ENCODE measurements at places on chromosomes 4 and X. TPM values are rescaled to one million over a fixed set of nuclear protein-coding genes. Genes with fewer than 3 reads are reported as not detected.

GRCh38 chrX:95733426-95733825 is 951.2 kb upstream of the DIAPH2 start:
- no peak overlapping the region for H3K4me3 ChIP-seq
- H3K27me3 ChIP-seq = no peaks in the 10 kb centered on the region
- H3K27ac ChIP-seq = no peak overlapping the region

- H3K4me3 ChIP-seq = no peak overlapping the region
- peaks cover 3% of the 10 kb centered on the region for H3K27me3 ChIP-seq
- no peaks in the 10 kb centered on the region for H3K36me3 ChIP-seq
- no peak overlapping the region for H3K27ac ChIP-seq
- no peak for DNase-seq
- no peaks in the 10 kb centered on the region for H3K4me1 ChIP-seq
Measured at GRCh38 chr4:52071791-52072546, 20.9 kb downstream of the SPATA18 start.

DNA sequence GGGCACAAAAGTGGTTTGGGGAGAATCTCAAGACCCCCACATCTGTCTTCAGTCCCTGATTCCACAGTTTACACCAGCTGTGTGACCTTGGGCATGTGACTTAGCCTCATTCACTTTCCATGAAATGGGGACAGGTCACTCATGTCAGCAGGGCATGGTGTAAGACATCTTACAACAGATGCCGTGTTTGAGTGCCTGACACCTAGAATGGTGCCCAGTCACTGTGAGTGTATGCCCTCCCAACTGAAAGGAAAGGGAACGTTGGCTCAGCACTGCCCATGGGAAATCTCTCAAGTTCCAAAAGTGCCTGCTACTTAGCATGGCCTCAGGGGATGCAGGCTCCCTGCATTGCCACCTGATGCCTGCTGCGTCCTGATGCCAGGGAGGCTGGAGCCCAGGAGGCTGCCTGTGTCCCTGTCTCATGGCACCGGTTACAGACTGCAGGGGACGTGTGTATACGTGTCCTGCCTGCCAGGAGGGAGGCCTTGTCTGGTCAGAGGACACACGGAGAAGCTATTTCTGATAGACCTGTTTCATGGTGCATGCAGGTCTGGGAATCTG is 32.2 kb downstream of the RNF4 start:
- DNase-seq = no peak
- peaks cover 31% of the 10 kb centered on the region for H3K36me3 ChIP-seq
- H3K27ac ChIP-seq = no peak overlapping the region
- H3K27me3 ChIP-seq = no peaks in the 10 kb centered on the region
- H3K4me3 ChIP-seq = no peak overlapping the region

- no peaks in the 10 kb centered on the region for H3K27me3 ChIP-seq
- peak within 1 kb of the TSS; percentile 90 for H3K4me3 ChIP-seq
- no peaks in the 10 kb centered on the region for H3K36me3 ChIP-seq
- peak; percentile 90 for DNase-seq
- H3K27ac ChIP-seq = peak within 1 kb of the TSS; percentile 90
Measured at GRCh38 chrX:15854712-15855567, at the start of gene AP1S2. Gene AP1S2, minus strand, starts transcription at chrX:15854813. Its CDS starts 2,289 bp downstream, at chrX:15852524.

DNA sequence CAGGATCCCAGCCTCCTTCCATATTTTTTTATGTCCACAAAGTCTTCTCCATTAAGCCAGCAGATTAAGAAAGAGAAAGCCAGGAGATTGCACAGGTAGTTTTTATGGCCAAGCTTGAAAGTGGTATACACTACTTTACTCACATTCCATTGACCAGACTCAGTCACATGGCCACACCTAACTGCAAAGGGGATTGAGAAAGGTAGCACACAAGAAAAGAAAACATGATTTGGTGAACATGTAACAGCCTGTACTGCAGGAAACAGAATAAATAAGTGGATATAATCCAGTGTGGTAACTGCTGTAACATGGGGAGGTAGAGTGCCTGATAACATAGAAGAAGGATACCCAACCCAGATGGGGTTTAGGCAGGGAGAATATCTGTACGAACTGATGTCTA is 43.9 kb downstream of the HOPX start:
- no peaks in the 10 kb centered on the region for H3K4me1 ChIP-seq
- no peak for DNase-seq
- no peak overlapping the region for H3K27ac ChIP-seq

- H3K27ac ChIP-seq = no peak overlapping the region
- no peaks in the 10 kb centered on the region for H3K4me1 ChIP-seq
- no peak overlapping the region for H3K4me3 ChIP-seq
Measured at GRCh38 chrX:103878466-103879122, 46.5 kb upstream of the RAB9B start.

DNA sequence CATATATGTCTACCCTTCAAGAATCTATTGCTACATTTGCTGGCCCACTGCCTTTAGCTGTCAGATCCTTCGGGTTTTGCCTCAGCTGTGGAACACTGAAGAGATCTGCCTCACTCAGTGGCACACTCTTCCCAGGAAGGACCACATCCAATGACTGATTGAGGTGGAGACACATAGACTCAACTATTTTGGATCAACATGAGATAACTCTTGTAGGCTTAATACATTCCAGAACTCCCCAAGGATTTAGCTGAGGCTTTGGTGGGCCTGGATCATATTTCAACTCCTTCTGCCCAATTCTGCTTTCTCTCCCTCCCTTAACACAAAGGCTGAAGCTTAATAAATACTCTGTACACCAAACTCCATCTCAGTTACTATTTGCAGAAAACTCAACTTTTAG is 100.5 kb downstream of the CORIN start:
- H3K4me3 ChIP-seq = no peak overlapping the region
- no peak for DNase-seq
- no peak overlapping the region for H3K27ac ChIP-seq

DNA sequence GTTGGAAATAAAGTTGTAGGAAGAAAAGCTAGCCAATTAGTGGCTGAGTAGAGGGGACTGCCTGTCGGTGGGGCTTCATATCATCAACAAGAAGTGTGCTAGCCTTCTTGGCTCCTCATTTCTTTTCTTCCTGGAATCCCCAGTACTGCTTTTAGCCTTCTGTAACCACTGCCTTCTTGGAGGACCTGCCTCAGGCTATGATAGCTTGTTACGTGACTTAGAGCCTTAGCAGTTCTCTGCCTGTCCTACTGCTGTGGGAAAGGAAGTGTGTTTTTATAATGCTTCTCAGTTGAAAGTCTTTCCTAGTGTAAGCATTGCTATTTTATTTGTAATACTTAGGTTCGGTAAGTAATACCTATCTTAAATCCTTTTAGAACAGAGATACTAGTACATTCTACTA is 61.9 kb downstream of the LARP1B start:
- H3K36me3 ChIP-seq = peaks cover 3% of the 10 kb centered on the region
- no peak overlapping the region for H3K27ac ChIP-seq
- no peaks in the 10 kb centered on the region for H3K4me1 ChIP-seq

GRCh38 chr4:168724243-168724642 is 227.4 kb downstream of the PALLD start:
- no peak overlapping the region for H3K27ac ChIP-seq
- no peaks in the 10 kb centered on the region for H3K36me3 ChIP-seq
- no peak overlapping the region for H3K4me3 ChIP-seq

- DNase-seq = no peak
- H3K27me3 ChIP-seq = no peaks in the 10 kb centered on the region
- H3K4me1 ChIP-seq = no peaks in the 10 kb centered on the region
Measured at GRCh38 chrX:24357106-24357505, 3.3 kb upstream of the SUPT20HL1 start.

DNA sequence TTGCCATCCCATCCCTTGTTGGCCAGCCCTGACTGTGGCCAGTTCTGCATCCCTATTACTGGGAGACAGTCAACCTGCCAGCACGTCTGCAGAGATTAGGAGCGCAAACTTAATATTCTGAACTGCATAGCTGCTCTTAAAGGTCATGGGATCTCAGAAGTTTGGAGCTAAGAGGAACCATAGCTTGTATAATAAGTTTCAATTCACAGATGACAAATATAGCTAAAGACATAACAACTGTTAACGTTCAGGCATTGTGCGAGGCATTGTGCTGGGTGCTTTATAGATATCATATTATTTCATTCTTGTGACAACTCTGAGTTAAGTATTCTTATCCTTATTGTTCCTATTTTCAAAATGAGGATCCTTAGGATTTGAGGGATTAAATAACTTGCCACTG is 3.7 kb downstream of the SCARB2 start:
- H3K4me1 ChIP-seq = peaks cover 26% of the 10 kb centered on the region
- no peaks in the 10 kb centered on the region for H3K27me3 ChIP-seq
- H3K27ac ChIP-seq = no peak overlapping the region
- no peak overlapping the region for H3K4me3 ChIP-seq
- H3K36me3 ChIP-seq = no peaks in the 10 kb centered on the region
- DNase-seq = no peak

GRCh38 chr4:2791518-2792395 is 1.1 kb upstream of the SH3BP2 start:
- H3K27ac ChIP-seq = no peak overlapping the region
- DNase-seq = no peak
- H3K27me3 ChIP-seq = no peaks in the 10 kb centered on the region
- H3K4me1 ChIP-seq = peaks cover 40% of the 10 kb centered on the region
- no peaks in the 10 kb centered on the region for H3K36me3 ChIP-seq

DNA sequence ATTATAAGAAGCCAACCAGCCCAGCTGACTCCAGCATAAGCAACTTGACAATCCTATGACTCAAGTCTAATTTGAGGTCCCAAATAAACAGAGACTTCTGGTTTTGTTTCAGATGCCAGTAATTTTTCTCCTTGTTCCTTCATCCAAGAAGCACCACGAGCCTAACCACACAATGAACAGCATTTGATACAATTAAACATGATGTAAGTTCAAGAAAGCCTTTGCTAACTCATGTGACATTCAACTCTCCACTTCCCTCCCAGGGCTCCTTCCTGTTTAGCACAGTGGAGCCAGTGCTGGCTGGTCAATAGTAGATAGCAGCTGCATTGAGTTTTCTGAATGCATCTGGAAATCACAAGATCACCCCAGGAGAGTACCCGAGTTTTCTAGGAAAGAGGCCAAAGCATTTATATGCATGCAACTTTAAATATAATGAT is 206.3 kb downstream of the ARHGAP24 start:
- no peaks in the 10 kb centered on the region for H3K27me3 ChIP-seq
- DNase-seq = no peak
- H3K4me1 ChIP-seq = peaks cover 16% of the 10 kb centered on the region
- no peak overlapping the region for H3K4me3 ChIP-seq

DNA sequence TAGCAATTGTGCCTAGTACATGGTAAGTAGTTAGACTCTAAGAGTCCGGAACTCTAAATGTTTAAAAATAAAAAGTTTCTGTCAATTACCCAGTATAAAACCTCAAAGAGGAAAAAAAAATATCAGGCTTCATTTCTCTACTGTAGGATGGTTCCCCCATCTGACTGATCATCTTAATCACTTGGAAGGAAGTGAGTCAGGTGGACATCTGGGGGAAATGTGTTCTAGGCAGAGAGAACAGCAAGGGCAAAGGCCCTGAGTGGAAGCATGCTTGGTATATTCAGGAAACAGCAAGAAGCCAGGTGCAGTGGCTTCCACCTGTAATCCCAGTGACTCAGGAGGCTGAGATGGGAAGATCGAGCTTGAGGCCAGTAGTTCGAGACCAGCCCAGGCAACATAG is 2.9 kb upstream of the EIF1AX start:
- H3K4me3 ChIP-seq = no peak overlapping the region
- no peaks in the 10 kb centered on the region for H3K36me3 ChIP-seq
- no peaks in the 10 kb centered on the region for H3K27me3 ChIP-seq
- DNase-seq = no peak

GRCh38 chr4:20288846-20289512 is 37.3 kb downstream of the SLIT2 start:
- H3K4me1 ChIP-seq = no peaks in the 10 kb centered on the region
- no peak overlapping the region for H3K27ac ChIP-seq
- H3K27me3 ChIP-seq = no peaks in the 10 kb centered on the region
- no peak for DNase-seq

GRCh38 chrX:11995146-11995545 is 143.1 kb upstream of the FRMPD4 start:
- no peaks in the 10 kb centered on the region for H3K27me3 ChIP-seq
- H3K27ac ChIP-seq = no peak overlapping the region
- no peak overlapping the region for H3K4me3 ChIP-seq
- H3K4me1 ChIP-seq = no peaks in the 10 kb centered on the region
- H3K36me3 ChIP-seq = no peaks in the 10 kb centered on the region
- no peak for DNase-seq

DNA sequence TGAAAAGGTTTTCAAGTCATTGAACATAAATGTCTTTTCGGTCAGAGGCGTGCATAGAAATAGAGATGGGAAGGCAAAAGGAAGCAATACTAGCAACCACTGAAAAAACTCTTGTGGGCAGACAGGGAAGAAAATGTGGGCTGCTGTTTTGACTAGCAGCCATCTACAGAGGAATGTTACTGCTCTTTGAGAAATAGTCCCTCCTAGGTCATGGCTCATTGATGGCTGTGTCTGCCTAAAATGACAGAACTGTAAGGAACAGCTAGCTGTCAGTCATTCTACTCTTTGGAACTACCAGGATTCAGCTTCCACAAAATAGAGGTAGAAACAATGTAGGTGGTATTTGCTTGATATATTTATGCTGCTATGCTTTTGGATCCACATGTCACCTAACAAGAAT is 26.9 kb upstream of the TMPRSS11B start:
- no peak overlapping the region for H3K4me3 ChIP-seq
- no peaks in the 10 kb centered on the region for H3K4me1 ChIP-seq
- no peaks in the 10 kb centered on the region for H3K27me3 ChIP-seq
- no peaks in the 10 kb centered on the region for H3K36me3 ChIP-seq
- H3K27ac ChIP-seq = no peak overlapping the region

GRCh38 chrX:133544115-133544514 is 128.8 kb upstream of the GPC4 start:
- H3K36me3 ChIP-seq = no peaks in the 10 kb centered on the region
- no peaks in the 10 kb centered on the region for H3K4me1 ChIP-seq
- no peak overlapping the region for H3K4me3 ChIP-seq
- DNase-seq = no peak
- H3K27ac ChIP-seq = no peak overlapping the region

DNA sequence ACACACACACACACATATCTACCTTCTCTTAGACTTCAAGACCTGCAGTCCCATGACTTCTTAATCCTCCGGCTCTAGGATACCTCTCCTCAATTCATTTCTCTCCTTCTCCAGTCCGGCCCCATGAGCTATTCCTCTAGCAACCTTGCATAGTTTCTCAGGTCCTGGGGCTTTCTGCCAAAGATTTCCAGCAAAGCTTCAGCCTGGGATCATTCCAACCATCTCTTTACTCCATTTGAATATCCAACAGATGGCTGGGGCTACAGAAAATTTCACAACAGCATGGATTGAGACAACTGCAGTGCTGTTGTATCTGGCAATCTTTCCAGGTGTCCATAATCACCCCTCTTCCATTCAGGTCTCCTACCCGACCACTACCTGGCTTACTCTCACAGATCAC is 184.1 kb downstream of the DCHS2 start:
- H3K27me3 ChIP-seq = no peaks in the 10 kb centered on the region
- no peak for DNase-seq
- H3K4me3 ChIP-seq = no peak overlapping the region
- H3K4me1 ChIP-seq = no peaks in the 10 kb centered on the region
- H3K36me3 ChIP-seq = no peaks in the 10 kb centered on the region
- H3K27ac ChIP-seq = no peak overlapping the region

Gene RHOXF1
- total RNA-seq = not detected

Gene GPAT3
- total RNA-seq = 1.1 TPM

Gene GRIA2
- total RNA-seq = not detected

Gene SPACA5
- not detected for total RNA-seq

Gene TLL1
- 0.11 TPM for total RNA-seq

Data from GM12878 (cell line).